D721Med (cell line): ENCODE measurements at places on chromosomes 7 and 10.

DNA sequence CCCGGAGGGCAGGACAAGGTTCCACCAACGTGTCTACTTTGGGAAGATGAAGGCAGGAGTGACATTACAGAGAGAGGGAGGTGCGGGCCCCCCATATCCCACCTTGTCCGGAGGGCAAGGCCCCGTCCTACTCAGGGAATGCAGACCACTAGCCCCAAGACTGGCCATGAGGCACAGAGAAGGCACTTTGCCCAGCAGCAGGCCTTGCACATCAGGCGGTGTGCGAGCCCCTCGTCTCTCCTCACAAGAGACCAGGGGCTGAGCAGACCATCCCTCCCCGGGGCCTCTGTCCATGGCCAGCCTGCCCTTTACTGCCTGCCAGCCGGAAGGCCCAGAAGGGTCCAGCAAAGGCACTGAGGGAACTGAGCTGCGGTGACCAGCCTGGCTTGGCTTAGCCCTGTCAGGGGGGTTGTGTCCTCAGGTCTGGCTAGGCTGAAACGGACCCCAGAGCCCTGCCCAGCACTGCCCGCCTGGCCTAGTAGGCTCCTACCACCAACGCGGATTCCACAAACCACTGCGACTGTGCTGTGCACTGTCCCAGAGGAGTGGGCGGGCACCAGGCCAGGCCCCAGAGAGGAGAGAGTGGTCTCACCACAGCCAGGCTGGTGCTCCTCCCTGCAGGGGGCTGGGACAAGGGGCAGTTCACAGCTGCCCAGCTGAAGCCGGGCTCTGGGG is 16.7 kb downstream of the CAMK2B start:
- no peak for DNase-seq

- no peak for DNase-seq
Measured at GRCh38 chr10:52706332-52707070, 66.1 kb downstream of the MBL2 start.

- no peak for DNase-seq
Measured at GRCh38 chr10:103576862-103577261, 83.4 kb downstream of the NEURL1 start.

DNA sequence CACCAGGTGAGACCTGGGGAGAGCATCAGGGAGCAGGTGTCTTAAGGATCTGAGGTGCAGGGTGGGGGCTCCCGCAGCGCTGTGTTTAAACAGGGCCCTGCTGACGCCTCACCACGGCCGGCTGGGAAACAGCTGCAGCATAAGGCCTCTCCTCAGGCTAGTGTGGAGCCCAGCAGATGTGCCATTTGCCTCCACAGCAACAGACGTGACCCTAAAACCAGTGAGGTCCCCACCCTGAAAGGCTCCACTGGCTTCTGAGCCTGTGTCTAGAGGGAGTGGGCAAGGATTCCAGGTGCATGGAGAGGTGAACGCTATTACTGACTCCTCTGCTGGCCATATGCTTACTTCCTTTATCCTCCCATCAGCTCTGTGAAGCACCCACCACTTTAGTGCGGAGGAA is 47.8 kb downstream of the SYPL1 start:
- no peak for DNase-seq

DNA sequence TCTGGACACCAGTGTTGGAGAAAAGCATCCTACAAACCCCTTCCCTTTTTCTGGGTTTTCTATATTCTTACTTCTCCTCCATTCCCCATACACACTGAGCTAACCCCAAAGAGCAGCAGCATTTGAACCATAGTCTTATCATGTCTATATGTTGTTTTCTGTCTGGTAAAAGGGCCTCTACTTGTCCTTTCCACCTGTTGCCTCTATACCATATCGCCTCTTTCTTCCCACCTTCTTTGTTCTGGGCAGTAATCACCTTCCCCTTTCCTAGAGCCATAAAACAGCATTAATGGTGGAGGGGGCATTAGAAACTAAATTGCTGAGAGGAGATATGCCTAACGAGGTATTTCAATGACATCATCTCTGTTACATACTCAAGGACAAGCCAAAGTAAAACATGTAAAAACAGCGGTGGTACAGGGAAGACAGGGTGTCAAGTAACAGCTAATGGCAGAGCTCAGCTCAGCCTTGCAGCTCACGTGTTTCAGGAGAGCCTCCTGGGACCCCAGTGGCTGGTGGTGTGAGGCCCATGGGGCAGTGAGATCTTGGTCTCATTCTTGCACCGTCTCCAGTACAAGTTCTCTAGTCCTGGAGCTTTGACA is 20.6 kb downstream of the NPY start:
- DNase-seq: no peak

DNA sequence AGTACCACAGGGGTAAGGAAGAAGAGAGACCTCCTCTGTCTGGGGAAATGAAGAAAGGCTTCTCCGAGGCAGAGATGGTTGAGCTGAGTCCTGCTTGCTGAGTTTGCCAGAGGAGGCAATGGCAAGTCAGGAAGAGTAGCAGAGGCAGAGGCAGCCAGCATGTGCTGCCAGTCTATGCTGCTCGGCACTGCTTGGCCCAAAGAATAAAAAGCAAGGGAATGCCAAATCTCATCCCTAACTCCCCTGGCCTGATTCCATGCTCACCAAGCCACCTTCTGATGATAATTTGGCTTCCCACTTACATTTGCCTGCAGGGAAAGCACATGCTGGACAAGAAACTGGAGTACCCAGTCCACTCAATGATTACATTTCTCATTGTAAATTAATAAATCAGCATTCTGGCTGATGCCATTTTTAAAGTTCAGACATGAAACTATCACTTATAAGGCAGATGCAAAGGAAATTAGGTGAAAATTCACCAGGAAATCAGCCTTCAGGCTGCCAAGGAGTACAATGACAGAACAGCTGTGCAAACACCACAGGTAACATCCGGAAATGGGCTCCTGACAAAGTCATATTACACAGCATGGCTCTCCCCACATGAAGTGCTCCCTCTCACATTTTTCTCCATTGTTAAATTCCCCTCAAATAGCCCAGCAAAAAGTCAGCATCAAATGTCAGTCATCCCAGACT is 245.9 kb downstream of the MTERF1 start:
- DNase-seq: no peak

- no peak for DNase-seq
Measured at GRCh38 chr10:74418285-74418872, 267.4 kb downstream of the ADK start.

DNA sequence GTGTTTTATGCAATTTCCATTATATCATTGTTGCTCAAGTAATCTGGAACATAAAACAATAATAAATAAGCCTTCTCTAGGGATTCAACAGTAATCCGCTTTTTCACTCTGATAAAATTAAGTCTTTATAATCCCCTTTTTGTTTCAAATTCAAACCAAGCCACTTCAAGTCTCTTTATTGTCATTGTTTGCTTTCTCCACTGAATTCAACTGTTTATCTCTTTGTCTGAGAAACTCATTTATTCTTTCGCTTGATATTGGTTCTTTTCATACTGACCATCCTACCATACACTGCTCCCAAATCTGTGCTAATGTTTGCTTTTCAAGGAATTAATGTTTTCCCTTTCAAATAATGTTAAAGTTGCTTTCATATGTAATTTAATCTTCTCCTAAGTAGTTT is 550.4 kb upstream of the PCDH15 start:
- DNase-seq: no peak

GRCh38 chr7:128415217-128415785 is 5.5 kb upstream of the IMPDH1 start:
- DNase-seq: no peak

DNA sequence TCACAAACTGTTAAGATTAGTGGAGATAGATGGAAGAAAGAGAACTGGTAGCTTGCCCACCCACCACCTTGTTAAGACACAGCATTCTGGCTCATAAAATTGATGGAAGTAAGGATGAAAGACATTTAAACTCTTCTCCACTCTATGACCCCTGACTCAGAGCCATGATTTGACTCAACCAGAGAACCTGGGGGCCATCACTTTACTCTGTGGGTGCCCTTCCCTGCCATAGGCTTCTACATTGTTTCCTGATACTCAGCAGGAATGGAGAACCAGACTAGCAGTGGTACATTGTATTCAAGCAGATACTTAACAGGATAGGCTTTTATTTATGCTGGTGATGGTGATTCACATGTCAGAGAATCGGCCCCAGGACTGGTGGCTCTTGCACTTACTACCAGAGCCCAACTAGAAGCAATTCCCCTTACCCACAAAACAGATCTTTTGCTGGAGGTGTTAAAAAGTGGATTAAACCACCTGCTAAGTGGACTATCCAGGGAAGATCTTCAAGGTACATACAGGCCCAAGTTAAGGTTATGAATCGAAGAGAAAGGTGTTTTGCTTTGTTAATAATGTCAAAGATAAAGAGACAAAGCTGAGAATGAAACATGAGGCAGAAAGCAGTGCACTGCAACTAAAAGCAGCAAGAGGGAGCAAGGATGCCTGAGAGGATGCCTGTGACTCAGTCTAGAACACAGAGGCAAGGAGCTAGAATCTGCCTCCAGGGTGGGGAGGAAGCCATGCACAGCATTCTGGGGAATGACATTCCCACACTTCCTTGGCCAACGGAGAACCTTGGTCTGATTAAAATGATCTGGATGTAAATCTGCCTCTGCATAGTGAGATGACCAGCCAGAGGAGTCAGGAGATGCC is 36.0 kb upstream of the GLI3 start:
- DNase-seq: no peak

GRCh38 chr10:102421757-102422512 is 1.3 kb downstream of the FBXL15 start:
- no peak for DNase-seq

- DNase-seq: no peak
Measured at GRCh38 chr7:149662591-149663095, 110.7 kb downstream of the ZNF467 start.

DNA sequence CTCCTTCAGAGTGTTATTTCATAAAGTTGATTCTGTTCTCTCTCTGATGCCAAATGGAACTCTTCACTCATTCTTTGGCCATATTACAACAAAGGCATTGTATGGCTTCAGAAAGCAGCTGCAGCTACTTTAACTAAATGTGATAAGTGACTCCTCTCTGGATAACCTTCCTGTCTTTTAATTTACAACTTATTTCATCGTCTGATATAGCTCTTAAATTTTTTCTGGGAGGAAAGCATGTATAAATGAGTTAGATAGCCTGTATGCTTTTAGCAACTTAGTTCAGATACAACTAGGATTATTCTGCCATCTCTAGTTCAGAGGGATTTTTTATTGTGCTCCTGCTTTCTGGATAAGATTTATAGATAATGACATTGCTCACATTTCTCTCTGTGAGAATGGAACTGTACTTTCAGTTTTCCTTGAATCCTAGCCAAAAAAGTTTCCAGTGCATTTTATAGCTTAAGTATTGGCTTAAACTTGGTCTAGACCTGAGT is 57.5 kb downstream of the KLHDC10 start:
- DNase-seq: no peak

DNA sequence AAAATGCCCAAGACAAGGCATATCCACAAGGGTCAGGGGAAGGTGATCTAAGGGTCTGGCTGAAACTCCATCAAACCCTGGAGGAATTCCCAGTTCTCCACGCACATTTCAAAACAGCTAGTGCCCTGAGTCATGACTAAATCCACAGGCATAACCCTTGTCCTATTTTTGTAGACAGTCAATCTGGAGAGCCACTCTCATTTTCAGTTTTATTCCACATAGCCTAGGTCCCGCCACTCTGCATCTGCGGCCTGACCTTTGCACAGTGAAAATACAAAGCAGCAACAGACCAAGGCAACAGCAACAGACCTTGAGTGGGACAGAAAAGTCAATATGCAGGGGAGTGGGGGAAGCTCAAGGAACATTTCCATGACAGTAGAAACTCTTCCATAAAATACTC is 201.4 kb upstream of the NPVF start:
- DNase-seq: no peak

GRCh38 chr10:51786016-51786683 is 86.8 kb upstream of the CSTF2T start:
- no peak for DNase-seq

DNA sequence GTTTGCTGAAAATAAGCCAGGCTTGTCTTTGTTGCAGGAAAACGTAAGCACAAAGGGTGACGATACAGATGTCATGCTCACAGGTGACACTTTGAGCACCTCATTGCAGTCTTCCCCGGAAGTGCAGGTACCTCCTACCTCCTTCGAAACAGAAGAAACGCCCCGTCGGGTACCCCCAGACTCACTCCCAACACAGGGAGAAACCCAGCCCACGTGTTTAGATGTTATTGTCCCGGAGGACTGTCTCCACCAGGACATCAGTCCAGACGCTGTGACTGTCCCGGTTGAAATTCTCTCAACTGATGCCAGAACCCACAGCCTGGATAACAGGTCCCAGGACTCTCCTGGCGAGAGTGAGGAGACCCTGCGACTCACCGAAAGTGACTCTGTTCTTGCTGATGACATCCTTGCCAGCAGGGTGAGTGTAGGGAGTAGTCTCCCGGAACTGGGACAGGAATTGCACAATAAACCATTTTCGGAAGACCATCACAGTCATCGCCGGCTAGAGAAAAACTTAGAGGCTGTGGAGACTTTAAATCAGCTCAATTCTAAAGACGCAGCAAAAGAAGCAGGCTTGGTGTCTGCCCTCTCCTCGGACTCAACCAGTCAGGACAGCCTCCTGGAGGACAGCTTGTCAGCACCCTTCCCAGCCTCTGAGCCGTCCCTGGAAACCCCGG is 18.3 kb upstream of the BHLHA15 start:
- DNase-seq: no peak
